Cortex of kidney (tissue), 1 donor: ENCODE measurements at places on chromosomes 1 and 21.

GRCh38 chr1:110617116-110617515 is 11.0 kb upstream of the KCNA2 start:
- DNase-seq = no peak

DNA sequence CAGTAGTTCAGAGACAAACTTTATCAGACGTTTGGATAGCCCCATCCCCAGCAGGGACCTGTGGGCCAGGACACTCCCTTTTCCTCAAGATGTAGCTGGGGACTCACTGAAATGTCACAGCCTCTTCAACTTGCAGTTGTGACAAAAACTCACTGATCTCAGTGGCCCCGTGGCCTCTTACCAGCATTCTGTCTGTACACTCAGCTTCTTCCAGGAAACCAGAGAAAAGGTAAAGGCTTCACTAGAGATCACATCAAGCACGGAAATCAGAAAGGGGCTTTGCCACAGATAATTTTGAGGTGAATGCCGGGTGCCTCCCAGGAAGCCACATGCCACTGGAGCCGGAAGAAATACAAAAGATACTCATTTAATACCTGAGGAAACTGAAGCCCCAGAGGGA is 122.2 kb downstream of the CCDC185 start:
- DNase-seq = no peak

GRCh38 chr1:201119206-201120197 is 7.3 kb upstream of the CACNA1S start:
- no peak for DNase-seq

DNA sequence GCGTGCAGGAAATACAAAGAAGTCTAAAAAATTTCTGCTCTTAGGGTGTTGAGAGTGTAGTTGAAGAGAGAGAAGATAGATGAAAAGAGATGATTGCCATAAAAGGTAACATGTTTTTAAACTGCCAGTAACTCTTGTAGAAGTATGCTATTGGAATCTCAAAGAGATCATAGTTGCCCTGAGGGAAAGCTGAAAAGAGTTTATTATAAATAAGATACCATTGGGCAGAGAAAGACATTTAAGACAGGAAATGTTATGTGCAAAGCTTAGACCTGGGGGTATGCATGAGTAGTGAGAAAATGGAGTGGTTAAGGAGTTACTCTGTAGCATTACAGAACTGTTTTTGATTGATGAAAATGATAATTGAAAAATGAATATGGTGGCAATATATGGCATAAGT is 17.6 kb downstream of the GABPA start:
- no peak for DNase-seq

DNA sequence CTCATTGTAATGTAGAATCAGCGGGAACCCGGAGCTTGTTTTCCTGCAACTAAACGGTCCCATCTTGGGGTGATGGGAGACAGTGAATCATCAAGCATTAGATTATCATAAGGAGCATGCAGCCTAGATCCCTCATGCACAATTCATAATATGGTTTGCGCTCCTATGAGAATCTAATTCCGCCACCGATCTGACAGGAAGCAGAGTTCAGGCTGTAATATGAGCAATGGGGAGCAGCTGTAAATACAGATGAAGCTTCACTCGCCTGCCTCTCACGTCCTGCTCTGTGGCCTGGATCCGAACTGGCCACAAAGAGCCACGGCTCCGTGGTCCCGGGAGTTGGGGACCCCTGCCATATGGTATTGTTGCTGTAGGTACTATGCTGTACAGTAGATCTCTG is 1.6 kb downstream of the IFI44 start:
- DNase-seq = no peak

- DNase-seq = no peak
These were observed 5.4 kb downstream of the CDCA8 start for GRCh38 chr1:37697737-37698136.
